ENCODE measurements at places on chromosomes 6 and 20.
A peak's percentile ranks its signal among the peaks of the same experiment; 100 is the strongest.

GRCh38 chr6:85641897-85642773 is 551 bp downstream of the SYNCRIP start:
- DNase-seq = peak; percentile 68

- no peak for DNase-seq
Measured at GRCh38 chr6:41565701-41566100, 19.5 kb downstream of the FOXP4 start.

DNA sequence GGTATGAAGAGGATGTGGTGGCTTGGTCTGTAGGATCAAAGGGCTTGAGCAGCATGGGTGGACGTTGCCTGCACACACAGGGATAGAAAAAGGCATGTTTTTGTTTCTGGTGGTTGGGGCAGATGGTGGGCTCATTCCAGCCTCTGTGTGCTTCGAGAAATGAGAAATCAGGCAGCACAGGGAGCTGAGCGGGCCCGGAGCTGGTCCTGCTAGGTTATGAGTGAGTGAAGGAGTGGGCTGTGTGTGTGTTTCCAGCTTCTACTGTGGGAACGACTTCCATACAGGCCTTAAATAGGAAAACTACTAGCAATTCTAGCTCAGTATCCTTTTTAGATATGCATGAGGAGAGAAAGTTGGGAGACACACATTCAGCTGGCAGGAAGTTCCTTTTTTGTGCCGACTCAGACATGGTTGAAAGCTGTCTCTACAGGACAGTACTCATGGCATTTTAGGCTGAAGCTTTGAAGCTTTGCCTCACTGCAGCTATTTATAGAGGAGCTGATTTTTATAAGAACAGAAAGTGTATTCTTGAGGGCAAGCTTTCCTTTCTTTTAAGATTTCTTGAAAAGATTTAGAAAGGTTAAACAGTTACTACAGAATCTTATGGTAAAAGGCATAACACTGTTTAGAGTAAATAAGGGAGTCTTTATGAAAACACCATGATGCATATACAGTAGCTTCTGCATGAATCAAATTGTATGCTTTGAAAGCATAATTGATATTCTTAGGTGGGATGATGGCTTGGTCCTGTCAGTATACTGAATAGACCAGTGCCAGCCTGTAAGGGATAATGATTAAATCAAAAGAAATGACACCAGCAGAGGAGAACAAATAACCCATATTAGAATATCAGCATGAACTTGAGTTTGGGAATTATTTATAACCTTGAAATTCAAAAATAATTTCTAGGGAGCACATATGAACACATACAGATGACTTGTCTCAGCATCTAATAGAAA is 104.0 kb upstream of the MAN1A1 start:
- DNase-seq = no peak

DNA sequence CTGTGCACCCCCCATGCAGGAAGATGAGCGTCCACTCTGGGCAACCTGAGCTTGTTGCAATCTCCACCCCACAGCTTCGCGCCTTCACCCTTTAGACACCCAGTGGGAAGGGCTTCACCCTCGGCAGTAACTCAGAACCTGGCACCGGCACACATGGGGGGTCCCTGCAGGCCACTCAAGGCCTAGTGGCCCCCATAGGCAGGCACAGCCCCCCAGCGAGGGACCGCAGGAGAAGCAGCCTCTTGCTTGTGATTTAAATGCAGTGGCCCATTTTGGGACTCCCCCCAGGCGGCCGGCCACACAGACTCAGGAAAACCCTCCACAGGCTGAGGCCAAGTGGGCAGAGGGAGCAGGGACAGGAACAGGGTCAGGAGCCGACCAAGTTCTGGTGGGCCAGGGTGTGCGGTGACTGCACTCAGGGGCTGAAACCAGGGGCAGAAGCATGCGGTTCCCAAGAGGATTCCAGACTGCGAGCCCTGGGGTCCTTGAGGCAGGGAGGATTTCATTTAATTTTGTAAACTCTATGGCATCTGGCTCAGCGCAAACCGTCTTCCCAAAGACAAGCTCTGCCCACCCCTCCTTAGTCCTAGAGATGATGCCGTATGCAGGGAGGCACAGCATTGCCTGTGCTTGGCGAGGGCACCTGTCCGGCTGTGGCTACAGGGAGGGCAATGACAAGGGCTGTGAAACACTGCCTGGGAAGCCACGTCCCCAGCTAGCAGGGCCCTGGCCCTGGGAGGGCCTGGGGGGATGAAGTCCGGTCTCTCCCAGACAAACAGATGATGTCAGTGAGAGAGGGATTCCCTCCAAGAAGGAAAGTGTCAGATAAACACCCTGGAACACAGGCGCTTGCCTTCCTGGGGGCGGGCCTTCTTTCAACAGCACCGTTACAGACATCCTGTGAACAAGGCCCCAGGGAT is 52.9 kb upstream of the GPR31 start:
- no peak for DNase-seq

- DNase-seq = no peak
Measured at GRCh38 chr20:50658804-50659380, 32.5 kb downstream of the RIPOR3 start.

DNA sequence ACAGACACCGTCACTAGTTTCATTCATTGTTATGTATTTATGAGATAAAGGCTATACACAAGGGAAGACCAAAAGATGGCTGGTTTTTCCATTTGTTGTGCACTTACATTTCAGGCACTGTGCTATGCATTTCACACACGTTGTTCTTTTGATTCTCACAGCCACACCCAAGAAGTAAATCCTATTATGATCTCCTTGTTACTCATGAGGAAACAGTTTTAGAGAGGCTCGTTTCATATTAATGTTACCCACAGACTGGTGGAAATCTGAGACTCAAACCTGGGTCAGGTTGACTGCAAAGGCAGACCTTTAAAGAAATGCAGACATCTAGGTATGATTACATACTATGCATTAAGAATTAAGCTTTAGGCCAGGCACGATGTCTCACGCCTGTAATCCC is 34.9 kb downstream of the SHLD1 start:
- DNase-seq = no peak
